Activated T-helper 1 cell treated with anti-CD3 and anti-CD28 coated beads, Interleukin-2, amount 50 U/mL, for 16 hours (primary cell): ENCODE measurements at places on chromosomes 4 and X.

- no peak for DNase-seq
These were observed 87.3 kb downstream of the CAMK2D start for GRCh38 chr4:113674251-113674650.

- DNase-seq = no peak
These were observed 230.4 kb upstream of the PITX2 start for GRCh38 chr4:110853242-110853641.

- DNase-seq = no peak
These were observed 24.9 kb upstream of the RPL39 start for GRCh38 chrX:119816300-119816699.

DNA sequence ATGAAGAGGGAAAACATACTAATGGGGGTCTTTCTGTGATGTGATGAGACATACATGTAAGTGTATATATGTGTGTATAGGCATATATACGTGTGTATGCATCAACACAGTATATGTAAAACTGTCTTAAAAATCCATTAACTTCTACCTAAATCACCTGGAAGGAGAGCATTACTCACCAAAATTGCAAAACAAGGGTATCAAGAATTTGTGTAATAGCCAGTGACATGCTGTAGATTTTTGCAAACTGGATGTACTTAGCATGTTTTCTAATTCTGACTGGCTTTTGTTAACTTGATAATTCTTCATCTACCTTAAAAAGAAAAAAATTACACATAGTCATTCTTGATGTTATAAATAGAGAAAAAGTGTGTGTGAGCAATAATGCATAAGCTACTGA, 104.7 kb downstream of the PRRG1 start:
- DNase-seq = no peak

GRCh38 chr4:108449129-108449528, 171.2 kb upstream of the RPL34 start:
- no peak for DNase-seq

GRCh38 chr4:184850431-184851199, 24.8 kb upstream of the ACSL1 start:
- DNase-seq = no peak

GRCh38 chr4:189912170-189912569, 28.5 kb upstream of the FRG1 start:
- DNase-seq = no peak

DNA sequence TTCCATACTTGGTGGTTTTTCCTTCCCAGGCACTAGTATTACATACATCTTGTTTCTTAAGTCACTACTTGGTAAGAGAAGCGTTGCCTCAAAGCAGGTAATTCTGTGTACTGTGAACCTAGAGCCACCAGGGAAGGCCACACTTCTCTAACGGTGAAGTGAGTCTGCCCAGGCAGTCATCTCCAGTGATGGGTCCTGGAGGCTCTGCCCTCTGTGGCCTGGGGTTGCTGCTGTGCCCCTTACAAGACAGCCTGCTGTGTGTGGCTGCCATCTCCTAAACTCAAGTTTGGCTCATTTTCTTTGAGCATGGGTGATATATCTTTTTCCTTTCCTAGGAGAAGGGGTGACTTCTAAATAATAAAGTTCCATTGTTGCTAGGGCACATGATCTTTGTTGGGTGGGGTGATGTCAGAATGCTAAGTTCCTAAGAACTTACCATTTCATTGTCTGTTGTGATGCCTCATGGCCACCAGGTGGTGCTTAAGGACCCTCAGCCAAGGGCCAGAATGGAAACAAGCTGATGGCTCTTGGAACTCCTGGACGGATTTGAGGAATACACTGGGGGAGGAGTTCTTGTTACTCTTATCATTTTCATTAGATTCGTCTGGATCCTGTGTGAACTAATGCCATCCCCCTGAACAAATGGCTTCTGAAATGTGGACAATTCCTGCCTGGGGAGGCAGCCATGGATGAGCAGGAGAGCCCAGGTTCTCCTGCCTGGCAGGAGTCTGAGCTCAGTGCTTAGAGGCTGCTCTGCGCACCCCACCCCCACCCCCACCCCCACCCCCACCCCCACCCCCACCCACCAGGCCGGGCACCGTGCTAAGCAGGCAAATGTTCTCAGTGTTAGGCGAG, 41.1 kb upstream of the WDR1 start:
- DNase-seq = no peak

DNA sequence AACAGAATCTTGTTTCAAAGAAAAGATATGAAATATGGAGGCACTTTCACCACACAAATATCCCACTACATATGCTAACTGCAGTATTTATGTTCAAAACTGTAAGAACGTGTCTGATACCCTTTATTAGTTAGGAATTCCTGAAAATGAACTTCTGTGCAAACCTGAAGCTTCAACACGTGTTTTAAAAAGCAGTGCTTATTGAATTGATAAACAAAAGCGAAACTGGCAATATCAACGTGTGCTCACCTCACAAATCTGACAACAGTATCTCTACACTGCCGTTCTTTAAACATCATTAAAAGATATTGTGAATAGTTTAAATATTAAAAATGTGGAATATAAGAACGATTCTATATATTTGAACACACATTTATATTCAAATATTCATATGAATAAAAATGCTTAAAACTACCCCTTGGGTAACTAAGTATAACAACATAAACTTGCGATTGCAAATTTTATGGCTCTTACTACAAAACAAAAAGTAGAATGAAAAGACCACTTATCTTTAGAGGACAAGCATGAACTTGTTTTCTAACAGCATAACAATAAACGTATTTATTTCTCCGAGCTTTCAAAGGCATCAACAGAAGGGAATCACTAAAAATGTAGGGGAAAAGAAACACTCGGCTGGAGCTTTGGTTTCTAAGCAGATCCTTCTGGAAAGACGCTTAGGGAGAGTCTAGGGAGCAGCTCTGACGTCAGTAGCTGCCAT, at the start of gene LRP2BP:
LRP2BP (minus strand) TSS at position 687 of the 718 bp plus-strand sequence. CDS start 17,738 bp downstream, outside the sequence.
- no peak for DNase-seq

DNA sequence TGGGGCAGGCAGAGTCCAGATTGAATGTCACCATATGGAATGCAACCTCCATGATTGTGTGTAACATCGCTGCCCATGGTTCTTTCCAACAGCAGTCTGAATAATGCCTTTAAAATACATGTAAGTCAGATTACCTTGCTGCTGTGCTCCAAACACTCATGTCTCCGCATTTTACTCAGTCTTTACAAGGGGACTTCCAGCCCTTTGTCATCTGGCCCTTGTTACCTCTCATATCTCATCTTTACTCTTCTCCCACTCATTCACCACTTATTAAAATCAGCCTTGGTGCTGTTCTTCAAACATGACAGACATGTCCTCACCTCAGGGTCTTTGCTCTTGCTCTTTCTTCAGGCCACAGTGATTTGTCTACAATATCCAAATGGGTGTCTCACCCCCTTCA, 200.4 kb upstream of the GYPA start:
- no peak for DNase-seq

GRCh38 chr4:159016593-159017024, 86.3 kb upstream of the RAPGEF2 start:
- no peak for DNase-seq

GRCh38 chr4:38223782-38224236, 263.6 kb downstream of the PTTG2 start:
- DNase-seq = no peak

DNA sequence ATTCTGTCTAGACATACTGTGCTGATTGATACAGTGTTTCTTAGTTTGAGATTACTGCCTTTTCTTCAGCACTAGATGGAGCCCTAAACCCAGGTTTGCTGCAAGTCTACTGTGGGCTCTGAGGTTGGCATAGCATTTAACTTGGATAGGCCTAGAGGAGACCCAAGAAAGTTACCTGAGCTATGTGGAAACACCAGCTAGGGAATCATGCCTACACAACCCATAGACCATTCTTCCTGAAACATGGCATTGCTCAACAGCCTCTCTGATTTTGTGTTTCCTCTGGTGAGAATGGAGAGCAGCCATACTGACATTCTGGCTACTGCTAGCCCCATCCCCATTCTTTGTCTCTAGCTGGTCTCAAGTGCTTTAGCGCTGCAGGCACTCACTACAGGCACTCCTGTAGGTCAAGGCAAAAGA, 287.7 kb upstream of the PCDH18 start:
- no peak for DNase-seq

- DNase-seq = no peak
These were observed 143.6 kb downstream of the SLIT2 start for GRCh38 chr4:20395160-20395773.

DNA sequence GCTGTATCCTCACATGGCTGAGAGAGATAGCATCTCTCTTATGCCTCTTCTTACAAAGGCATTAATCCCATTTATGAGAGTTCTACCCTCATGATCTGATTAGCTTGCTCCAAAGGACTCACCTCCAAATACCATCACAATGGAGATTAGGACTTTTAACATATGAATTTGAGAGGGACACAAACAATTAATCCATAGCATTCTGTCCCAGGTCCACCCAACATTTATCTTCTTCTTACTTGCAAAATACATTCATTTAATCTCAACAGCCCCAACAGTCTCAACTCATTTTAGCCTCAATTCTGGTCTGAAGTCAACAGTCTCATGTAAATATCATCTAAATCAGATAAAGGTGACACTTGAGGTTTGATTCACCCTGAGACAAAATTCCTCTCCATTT, 555.4 kb downstream of the RAB28 start:
- no peak for DNase-seq

GRCh38 chrX:720825-721224, 90.2 kb downstream of the SHOX start:
- no peak for DNase-seq

GRCh38 chrX:109696146-109696740, 36.8 kb downstream of the ACSL4 start:
- DNase-seq = no peak

DNA sequence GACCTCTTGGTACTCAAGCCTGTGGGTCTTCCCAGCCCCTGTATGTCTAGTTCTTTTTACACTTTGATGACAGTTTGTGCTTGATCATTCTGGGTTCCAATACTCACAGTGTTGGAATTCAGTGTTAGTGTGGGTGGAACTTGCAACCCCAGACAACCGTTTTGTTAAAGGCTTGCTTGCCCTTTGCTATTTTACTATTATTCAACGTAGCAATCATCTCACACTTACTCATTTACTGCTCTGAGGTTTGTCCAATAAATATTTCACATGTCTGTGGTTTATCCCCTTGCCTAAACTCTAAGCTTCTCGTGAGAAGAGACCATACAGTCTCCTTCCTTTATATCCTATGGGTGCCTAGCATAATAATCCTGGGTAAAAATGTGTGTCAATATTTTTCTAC, 15.3 kb downstream of the CCNG2 start:
- no peak for DNase-seq

- no peak for DNase-seq
These were observed 157.7 kb downstream of the AFAP1 start for GRCh38 chr4:7781993-7782392.

GRCh38 chr4:41882625-41883347, 52.4 kb upstream of the TMEM33 start:
- no peak for DNase-seq

DNA sequence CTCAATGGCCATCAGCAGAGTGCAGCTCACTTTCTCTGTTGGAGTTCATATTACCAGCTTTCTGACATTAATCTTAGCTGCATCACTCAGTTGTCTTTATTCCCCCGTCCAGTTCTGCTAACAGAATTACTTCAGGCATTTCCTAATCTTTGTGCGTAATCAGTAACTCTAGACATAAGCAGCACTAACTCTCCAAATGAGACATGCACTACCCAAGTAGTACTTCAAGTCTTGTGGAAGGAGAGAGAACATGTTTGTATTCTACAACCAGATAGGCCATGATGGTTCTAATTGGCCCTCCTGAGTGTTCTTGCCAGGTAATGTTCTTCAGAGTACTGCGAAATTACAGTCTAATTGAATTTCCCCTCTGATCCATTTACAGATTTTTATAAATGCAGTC, 448.5 kb upstream of the RPS6KA3 start:
- no peak for DNase-seq

DNA sequence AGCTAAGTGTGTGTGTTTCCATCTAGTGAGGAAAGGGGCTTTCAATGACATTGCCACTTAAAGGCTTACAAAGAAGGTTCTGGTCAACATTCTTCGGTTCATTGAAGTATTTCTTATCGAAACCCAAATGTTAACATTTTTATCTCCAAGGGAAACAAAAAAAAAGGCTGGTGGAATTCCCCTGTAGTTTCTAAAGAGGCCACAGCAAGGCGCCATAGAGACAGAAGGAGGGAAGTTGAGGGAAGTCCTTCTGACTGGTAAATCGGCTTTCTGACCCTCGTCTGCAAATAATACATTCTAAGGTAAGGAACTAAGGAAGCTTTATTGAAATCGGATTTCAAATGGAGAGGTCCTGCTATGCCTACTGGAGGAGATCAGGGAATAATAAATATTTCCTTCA, 1.7 kb upstream of the ZFP42 start:
- no peak for DNase-seq

GRCh38 chr4:1072830-1073446, 40.4 kb downstream of the RNF212 start:
- DNase-seq = no peak

GRCh38 chr4:16909281-16909680, 10.8 kb upstream of the LDB2 start:
- DNase-seq = no peak

DNA sequence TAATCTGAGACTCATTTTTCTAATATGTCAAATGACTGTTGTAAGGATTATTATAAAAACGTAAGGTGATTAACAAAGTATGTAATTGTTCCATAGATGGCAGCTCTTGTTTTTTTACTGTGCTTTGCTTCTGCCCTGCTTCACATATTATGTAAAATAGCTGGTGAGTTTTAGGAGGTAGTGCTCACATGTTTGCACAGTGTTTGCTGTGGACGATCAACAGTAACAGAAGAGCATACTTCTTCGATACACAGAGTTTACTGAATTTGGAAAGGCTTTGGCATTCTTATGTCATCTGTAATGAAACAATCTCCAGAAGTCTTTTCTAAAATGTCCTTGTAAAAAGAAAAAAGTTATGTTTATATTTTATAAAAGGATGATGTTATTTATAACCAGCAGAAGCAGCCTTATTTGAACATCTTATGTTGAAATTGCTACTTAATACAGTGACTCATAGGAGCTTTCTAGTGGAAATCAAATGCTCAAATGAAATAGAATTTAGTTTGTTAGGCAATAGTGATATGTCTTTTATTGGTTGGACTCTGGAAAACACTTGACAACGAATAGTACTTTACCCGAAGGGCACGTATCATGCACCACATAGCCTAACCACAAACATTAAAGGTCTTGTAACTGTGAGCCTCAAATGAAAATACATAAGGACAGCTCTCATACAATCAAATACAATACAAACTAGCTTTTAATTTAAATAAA, 1.9 kb upstream of the MTTP start:
- no peak for DNase-seq

GRCh38 chr4:169312690-169313422, 42.1 kb upstream of the SH3RF1 start:
- DNase-seq = no peak
